ENCODE measurements at places on chromosomes 12 and 14.

- DNase-seq: no peak
Measured at GRCh38 chr14:95123891-95124579, 33.3 kb downstream of the DICER1 start.

- no peak for DNase-seq
Measured at GRCh38 chr12:1646569-1647284, 17.7 kb downstream of the WNT5B start.

DNA sequence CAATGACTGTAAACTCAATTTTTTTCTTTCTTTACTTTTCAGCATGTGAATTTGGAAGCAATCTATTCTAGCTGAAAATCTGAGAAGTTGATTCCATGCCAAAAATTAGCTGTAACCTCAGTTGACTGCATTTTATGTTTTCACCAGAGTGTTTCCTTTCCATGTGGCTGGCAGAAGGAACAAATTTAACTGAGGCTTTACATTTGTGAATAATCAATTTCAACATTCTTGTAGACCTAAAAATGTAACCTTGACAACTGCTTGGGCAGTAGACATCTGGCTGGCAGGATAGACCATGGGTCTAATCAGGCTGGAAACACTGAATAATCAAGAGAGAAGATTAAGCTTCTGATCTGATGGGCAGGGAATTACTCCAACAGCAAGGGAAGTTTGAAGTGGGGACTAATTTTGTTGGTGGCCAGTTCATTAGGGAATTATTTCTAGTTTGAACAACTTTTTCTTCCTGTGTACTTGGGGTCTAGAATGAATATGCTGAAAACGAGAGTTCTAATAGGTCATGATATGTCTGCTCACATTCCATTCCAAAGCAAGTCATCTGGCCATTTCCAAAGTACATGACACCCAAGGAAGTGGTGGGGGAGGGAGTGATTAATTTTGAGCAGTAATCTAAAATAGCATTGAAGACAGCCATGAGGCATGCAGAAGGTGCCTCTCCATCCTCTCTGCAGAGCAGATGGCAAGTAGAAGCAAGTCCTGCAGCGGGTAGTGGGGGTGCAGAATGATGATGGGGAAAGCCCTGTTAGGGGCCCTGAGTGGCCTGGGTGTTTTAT, 68.2 kb downstream of the ATP23 start:
- peak; percentile 75 for DNase-seq

GRCh38 chr12:113766879-113767878, 198.9 kb downstream of the RBM19 start:
- DNase-seq: peak; percentile 38

DNA sequence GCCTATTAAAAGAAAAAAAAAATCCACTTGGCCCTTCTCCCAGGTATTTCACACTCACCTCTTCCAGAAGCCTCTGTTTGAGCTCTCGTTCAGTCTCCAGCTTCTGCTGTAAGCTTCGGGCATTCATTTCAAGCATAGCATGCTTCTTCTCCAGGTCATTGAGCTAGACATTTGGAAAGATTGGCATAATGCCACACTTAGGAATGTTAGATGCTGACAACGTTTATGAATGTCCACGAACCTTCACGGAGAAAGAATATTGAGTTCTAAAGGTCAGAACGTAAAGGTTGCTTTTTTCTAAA, 60.5 kb downstream of the PRKAB1 start:
- no peak for DNase-seq

- DNase-seq: no peak
Measured at GRCh38 chr12:121811434-121812319, 7.9 kb downstream of the SETD1B start.

DNA sequence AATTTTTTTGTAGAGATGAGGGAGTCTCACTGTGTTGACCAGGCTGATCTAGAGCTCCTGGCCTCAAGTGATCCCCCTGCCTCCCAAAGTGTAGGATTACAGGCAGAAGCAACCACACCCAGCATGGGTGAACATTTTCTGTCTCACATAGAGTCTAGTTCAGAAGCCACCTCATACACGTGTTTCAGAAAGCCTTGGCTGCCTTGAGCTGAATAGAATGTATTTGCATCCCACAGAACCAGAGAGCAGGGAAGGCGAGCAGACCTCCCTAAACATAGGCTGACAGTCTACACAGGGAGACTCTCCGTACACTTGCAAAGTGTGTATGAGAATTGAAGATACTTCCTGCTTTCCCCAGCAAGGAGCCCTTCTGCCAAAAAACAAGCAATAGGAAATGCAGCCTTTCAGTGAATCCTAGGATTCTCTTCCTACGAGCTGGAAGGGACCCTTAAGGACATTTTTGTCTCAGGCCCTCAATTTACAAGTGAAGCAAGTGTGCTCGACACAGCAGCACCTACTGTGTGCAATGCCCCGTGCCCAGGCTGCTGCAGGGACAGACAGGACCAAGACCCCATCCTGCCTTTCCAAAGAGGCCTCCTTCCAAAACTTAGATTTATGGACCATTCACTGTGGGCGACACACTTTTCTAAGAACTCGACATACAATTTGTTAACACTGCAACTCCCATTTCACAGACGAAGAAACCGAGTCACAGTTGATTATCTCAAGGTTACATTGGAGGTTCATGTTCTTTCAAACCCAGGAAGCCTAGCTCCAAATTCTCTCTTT, 11.2 kb downstream of the NUAK1 start:
- DNase-seq: no peak

DNA sequence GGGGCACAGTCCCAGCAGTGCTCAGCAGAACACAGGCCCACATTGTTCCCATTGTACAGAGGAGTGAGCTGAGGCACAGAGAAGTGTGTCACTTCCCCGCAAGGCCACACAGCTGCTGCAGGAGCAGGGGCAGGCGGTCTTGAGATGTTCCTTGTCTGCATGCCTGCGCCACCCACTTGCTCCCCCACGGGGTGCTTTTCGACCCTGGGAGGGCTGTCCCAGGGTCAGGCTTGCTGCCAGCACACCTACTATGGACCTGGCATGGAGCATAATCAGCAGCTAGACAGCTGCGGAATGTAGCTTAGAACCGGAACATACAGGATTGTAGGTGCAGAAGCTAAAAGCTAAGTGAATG, 7.8 kb upstream of the EP400 start:
- no peak for DNase-seq

DNA sequence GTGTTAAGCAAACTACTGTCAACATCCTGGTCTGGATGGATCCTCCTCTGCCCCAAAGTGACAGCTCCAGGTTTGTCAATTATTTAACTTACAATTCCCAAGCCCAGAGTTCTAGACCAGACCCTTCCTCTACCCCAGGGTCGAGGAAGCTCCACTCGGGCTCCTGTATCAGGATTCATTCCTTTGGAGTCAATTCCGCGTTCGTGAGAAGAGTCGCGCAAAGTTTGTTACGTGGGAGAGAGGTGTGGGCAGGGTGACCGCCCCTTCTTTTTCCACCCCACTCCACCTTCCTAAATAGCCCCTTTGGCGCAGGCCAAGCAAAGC, 479 bp downstream of the SEL1L start:
- DNase-seq: no peak

DNA sequence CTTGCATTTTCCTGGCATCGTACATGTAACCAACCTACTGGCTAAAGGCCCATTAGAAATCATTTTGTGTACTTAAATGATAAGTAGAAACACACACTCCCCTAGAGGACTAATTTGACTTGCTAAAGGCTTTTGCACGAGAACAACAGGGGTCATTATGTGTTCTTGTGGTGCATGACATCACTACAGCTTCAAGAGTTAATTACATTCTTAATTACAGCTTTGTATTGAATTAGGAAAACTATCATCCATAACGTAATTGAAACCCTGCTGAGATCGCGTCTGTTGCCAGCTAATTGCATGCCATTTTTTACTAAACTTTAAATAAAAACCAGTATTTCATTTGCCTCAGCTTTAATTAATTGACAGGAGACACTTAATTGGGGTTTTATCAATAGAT, 51.4 kb downstream of the TMEM132C start:
- DNase-seq: no peak

DNA sequence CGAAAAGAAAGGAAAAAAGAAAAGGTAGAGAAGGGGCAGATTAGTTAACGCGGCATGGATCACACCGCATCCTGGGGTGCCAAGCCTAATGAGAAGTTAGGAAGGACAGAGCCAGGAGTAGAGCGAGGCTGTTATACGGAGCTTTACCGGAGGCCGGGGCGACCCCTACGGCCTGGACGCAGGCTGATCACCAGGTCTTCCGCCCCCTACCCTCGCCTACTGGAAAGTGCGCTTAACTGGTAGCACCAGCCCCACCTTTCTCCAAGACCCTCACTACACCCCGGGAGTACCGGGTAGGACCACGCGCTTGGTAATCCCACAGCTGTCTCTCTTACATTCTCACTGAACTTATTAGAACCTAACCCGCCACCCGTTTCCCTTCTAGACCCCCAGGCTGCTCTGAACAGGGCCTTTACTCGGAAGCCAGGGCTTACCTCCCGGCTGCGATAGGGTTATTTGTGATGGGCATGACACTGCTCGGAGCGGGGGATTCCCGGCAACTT, 33.8 kb downstream of the WBP11 start:
- no peak for DNase-seq

GRCh38 chr14:72451054-72451972, 442.6 kb downstream of the DPF3 start:
- no peak for DNase-seq

GRCh38 chr14:24513009-24513408, 4.9 kb upstream of the CMA1 start:
- no peak for DNase-seq

- no peak for DNase-seq
Measured at GRCh38 chr14:104518659-104519350, 60.8 kb upstream of the C14orf180 start.

Measured in HFF-Myc (cell line).